ENCODE measurements at places on chromosomes 16 and 17.

DNA sequence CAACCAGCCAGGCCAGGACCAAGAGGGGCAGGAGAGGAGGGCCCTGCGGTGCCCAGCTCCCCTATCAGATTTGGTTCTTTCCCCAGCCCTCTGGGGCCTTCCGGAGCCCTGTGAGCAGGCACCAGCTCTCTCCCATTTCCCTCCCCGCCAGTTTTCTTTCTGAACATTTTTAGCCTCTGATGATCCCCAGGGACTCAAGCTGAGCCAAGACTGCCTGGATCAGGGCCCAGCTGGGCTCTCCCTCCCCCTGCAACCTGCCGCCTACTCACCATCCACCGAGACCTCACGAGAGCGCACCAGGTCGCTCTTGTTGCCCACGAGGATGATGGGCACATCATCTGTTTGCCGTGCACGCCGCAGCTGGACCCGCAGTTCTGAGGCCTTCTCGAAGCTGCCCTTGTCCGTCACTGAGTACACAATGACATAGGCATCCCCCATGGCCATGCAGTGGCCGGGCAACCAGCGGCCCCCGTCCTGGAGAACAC lies 2.0 kb downstream of the RRAD start:
- DNase-seq: no peak

DNA sequence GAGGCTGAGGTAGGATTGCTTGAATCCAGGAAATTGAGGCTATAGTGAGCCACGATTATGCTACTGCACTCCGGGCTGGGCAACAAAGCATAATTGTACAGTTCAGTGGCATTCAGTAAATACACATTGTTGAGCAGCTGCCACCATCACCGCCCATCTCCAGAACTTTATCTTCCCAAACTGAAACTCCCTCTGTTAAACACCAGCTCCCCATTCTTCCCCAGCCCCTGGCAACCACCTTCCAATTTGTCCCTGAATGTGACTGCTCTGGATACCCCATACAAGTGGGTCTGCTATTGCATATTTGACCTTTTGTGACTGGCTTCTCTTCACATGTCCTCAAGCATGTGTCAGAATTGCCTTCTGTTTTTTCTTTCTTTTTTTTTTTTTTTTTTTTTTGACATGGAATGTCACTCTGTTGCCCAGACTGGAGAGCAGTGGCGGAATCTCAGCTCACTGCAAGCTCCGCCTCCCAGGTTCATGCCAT lies 2.9 kb downstream of the RPL38 start:
- no peak for DNase-seq

DNA sequence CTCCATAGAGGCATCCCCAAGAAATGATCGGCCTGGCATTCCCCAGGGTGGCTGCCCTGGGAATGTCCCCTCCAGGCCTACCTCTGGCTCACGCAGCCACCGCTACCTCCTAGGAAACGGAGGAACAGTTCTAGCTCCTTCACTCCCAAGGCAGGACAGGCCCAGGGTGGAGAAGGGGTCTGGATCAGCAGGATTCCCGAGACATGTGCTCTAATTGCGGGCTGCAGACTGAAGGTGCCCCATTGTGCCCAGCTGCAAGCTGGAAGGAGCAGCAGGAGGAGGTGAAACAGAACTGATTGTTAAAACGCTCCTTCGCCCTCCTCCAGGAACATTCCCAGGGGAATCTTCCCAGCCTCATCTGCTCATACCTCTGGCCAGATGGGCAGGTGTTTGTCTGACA lies 40.8 kb downstream of the SCNN1G start:
- DNase-seq: no peak

GRCh38 chr17:78176548-78177025 lies 8.2 kb downstream of the SYNGR2 start:
- peak; percentile 71 for DNase-seq

GRCh38 chr16:89297910-89298545 lies 80.5 kb downstream of the ZNF778 start:
- DNase-seq: no peak

Data from GM12892 (cell line).